ENCODE measurements at places on chromosomes 11 and 22.

- DNase-seq: no peak
These were observed 3.8 kb downstream of the PRPF19 start for GRCh38 chr11:60902625-60903024.

- no peak for DNase-seq
These were observed 73.1 kb downstream of the TMPRSS5 start for GRCh38 chr11:113632981-113633380.

- DNase-seq: no peak
These were observed 177.9 kb downstream of the JRKL start for GRCh38 chr11:96567667-96568066.

- DNase-seq: peak; percentile 26
These were observed 1.4 kb upstream of the UVRAG start for GRCh38 chr11:75813622-75814039.

- no peak for DNase-seq
These were observed 20.9 kb downstream of the ACAT1 start for GRCh38 chr11:108142304-108142703.

- no peak for DNase-seq
These were observed 96.4 kb downstream of the PRMT3 start for GRCh38 chr11:20483931-20484330.

DNA sequence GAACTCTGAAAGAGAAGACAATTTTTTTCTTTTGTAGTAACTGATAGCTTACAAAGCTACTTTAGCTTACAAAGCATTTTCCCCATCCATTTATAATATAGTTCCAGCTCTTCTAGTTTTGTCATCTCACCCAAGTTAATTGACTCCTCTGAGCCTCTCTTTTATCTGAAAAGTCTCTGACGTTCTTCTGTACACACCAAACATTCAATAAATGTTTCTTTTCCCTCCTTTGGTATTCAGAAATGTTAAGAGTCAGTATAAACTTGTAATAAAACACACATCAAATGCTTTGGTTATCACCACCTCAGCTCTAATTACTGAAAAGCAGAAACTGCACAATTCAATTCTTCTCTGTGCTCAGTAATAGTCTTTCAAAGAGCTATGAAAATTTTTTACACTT is 5.9 kb downstream of the CCDC90B start:
- DNase-seq: no peak

- no peak for DNase-seq
These were observed 24.4 kb upstream of the IGSF9B start for GRCh38 chr11:133981156-133981555.

DNA sequence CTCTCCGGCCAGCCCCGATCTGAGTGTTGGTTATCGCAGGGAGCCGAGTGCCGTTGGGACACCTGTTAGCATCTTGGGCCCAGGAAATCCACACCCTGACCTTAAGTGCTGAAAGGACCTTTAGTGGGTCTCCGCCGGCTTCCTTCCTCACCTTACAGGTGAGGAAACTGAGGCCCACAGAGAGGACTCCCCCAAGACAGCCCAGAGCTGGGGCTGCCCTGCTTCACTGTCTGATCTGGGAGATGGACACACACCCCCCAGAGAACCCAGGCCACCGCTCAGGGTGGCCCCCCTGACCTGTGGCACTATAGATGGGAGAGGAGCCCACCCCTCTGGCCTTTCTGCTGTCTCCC is 73.6 kb downstream of the FBLN1 start:
- DNase-seq: no peak

DNA sequence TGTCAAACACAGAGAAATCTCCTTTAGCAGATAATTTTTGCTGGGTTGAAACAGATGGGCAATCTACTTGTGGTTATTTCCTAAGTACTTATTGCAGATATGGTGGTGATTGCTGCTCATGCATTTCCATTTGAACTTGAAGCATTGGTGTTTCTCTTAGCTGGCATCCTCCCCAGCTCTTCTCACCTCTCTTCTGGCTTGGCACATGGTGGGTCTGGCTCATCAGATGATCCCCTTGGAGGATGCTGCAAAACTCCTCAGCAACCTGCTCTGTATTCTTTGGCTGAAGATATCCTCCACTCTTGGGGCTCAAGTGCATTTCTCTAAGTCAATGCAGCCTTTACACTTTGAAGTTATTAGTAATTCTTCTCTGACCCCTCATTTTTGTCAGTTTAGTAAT is 87.3 kb upstream of the MYO18B start:
- no peak for DNase-seq

GRCh38 chr22:29125844-29126243 is 53.0 kb downstream of the KREMEN1 start:
- peak; percentile 7 for DNase-seq

- DNase-seq: no peak
These were observed 123.4 kb downstream of the NXPE2 start for GRCh38 chr11:114801773-114802172.

- peak; percentile 48 for DNase-seq
These were observed 26.1 kb upstream of the TTLL12 start for GRCh38 chr22:43213051-43213450.

DNA sequence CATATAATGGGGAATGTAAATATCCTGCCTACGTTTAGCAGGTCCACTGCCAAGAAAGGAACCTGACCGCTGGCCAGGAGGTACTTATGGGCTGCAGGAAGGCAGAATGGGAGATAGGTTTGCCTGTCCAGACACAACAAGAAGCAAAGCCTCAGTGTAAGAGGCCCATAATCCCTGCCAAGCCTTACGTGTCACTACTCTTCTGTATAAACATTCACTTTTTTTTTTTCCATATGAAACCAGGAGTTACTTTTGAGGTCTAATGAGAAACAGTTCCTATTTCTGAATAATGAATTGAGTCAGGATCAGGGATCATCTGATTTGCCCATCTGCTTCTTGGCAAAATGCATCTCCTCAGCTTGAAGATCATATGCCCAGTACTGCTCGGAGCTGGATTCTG is 230.2 kb downstream of the NTM start:
- DNase-seq: no peak

DNA sequence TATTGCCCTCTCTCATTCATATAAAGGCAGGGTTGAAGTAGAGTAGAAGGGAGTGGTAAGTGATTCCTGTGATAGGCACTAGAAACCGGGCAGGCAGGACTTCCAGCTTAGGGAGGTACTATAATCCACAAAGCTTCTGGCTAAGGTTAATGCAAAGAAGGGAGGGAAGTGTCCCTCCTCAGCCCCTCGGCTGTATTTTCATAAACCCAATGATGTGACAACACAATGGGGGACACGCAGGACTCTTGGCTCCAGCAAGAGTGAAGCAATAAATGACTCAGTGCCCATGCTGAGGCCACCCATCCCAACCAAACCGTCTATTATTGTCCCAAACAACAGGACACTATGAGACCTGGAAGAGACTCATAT is 90.7 kb downstream of the ETS1 start:
- no peak for DNase-seq

- no peak for DNase-seq
These were observed 4.5 kb downstream of the DMC1 start for GRCh38 chr22:38565441-38565840.

DNA sequence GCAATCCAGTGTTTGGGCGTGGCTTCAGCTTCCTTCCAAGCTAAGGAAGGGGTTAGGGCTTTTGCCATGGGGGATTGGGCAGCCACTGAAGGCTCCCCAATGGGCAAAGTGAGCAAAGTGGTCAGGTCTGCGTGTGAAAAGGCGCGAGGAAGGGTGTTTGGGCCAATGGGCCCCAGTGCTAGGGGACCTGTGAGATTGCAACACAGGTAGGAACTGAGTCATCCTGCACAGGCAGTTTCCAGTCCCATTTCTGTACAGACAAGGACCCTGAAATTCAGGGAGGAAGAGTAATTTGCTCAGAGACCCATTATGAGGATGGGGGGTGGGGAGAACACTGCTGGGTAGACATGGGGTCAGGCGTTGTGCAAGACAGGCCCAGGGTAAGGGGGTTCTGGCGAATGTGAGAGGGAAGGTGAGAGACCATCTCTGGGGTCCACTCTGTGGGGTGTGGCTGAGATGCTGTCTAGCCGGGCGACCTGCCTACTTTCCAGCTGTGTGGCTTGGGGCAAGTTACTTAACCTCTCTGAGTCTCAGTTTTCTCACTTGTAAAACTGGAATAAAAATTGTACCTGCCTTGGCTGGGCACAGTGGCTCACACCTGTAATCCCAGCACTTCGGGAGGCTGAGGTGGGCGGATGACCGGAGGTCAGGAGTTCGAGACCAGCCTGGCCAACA is 7.3 kb downstream of the CCDC88B start:
- no peak for DNase-seq

DNA sequence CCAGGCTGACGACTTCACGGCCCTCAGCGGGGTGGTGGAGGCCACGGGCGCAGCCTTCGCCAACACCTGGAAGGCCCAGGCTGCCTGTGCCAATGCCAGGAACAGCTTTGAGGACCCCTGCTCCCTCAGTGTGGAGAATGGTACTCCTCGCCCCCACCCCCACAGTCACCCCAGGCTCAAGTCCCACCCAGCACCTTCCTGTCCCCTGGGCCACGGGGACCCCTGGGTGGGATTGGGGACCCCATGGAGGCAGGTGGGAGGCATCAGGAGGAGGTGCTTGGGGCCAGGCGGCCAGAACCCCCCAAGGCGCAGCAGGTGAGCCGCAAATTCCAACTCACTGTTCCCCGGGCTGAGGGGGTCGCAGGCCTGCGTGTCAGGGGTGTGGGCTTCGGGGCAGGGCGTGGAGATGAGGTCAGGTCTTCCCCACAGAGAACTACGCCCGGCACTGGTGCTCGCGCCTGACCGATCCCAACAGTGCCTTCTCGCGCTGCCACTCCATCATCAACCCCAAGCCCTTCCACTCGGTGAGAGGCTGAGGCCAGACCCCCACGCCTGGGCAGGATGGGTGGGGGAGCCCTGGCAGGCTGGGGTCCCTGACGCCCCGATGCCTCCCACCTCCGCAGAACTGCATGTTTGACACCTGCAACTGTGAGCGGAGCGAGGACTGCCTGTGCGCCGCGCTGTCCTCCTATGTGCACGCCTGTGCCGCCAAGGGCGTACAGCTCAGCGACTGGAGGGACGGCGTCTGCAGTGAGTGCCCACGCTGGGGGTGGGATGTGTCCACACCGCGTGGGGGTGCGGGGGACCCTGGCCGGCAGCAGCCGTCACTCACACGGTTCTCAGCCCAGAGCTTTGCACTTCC is 9.4 kb downstream of the MUC5B start:
- no peak for DNase-seq

DNA sequence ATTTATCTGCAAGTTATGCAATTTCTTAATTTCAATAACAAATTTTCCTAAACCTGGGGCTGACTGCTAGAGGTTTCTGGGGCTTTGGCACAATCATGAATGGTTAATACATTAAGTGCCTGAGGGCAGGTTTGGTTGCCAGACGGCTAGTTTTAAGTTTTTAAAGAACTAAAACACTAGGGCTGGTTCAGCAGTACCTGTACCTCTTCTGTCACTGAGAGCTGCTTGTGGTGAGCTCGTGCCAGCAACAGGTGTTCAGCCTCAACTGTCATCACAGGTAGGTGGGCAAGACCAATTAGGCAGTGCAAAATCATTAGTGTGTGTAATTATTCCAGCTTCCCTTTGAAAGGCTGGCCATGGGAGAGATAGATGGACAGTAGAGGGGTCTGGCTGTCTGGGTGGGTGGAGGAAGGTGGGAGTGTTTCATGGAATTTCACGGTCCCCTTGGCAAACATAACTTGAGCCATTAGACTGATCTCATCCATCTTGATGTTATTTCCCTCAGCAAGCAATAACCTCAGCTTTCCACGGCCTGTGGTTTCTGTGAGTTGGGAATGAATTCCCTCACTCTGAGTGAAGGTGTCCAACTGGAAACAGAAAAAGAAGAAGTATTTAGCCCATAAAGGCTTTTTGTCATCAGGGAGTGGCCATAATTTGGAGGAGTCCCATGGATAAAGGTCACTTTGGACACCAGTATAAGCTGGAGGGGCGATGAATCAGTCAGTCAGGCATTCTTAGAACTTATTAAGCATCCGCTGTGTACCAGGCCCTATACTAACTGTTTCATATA is 114.8 kb downstream of the SNX19 start:
- DNase-seq: no peak

GRCh38 chr11:43459246-43459645 is 100.5 kb downstream of the TTC17 start:
- no peak for DNase-seq

- DNase-seq: no peak
These were observed 31.2 kb upstream of the CLNS1A start for GRCh38 chr11:77668760-77669159.

DNA sequence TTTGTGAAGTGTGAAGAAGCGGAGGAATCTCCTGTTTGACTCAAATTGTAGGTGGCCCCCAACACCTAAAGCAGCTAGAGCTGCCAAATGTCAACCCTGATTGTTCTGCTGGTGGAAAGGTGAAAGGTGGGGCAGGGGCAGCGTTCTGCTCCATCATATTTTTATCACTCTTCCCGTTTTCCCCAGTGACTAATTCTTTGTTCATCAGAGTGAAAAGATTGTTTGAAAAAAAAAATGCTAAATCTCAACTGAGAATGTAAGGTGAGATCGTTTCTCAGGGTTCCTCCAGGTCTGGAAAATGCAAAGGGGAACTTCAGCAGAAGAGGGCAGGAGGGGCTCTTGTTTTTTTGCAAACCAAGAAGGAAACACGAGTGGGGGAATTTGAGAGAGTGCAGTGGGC is 137.7 kb downstream of the MN1 start:
- DNase-seq: no peak

- DNase-seq: no peak
These were observed 314.7 kb upstream of the SORL1-AS1 start for GRCh38 chr11:121767433-121767832.

GRCh38 chr11:108895579-108896480 is 231.0 kb downstream of the DDX10 start:
- no peak for DNase-seq

- DNase-seq: no peak
These were observed 4.0 kb downstream of the RASSF10 start for GRCh38 chr11:13013054-13013488.

- DNase-seq: no peak
These were observed 42.4 kb upstream of the NAV2 start for GRCh38 chr11:19670030-19670791.

- no peak for DNase-seq
These were observed 7.0 kb downstream of the HPS5 start for GRCh38 chr11:18314784-18315523.

DNA sequence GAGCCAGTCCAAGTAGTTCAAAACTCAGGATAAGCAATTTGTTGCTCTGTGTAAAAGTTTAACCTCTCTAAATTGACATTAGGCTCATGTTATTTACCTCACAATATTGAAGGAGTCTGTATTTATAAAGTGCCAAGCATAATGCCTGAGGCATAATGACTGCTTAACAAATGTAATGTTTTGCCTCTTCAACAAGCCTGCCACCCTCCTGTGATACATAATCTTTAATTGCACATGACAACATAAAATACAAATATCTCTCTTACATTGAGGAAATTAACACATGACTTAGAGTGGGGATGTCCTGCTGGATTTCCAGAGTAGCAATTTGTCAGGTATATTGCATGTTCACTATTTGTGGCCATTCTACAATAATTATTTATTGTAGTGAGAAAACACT is 469.2 kb upstream of the ANO5 start:
- DNase-seq: no peak

GRCh38 chr22:40678493-40679248 is 613 bp upstream of the MCHR1 start:
- DNase-seq: no peak

GRCh38 chr11:117020869-117021564 is 77.2 kb downstream of the SIK3 start:
- no peak for DNase-seq
